Breast epithelium (tissue), 4 donors: ENCODE measurements at places on chromosomes 13 and 19. TPM values are rescaled to one million over a fixed set of nuclear protein-coding genes. Genes with fewer than 3 reads are reported as not detected.

DNA sequence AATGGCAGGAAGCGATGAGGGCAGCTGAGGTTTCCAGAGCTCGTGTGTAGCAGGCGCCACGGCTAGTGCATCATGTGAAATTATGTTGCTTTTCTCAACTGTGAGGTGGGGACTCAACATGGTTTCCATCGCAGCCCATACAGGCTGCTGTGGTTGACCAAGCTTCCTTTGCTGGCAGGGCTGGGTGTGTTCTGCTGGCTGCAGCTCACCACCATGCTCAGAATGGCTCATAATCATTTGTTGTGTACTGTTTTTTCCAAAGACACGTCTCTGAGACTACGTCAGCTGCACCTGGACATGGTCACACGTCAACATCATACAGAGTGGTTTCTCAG lies 16.1 kb upstream of the RASA3 start:
- no peak for DNase-seq

DNA sequence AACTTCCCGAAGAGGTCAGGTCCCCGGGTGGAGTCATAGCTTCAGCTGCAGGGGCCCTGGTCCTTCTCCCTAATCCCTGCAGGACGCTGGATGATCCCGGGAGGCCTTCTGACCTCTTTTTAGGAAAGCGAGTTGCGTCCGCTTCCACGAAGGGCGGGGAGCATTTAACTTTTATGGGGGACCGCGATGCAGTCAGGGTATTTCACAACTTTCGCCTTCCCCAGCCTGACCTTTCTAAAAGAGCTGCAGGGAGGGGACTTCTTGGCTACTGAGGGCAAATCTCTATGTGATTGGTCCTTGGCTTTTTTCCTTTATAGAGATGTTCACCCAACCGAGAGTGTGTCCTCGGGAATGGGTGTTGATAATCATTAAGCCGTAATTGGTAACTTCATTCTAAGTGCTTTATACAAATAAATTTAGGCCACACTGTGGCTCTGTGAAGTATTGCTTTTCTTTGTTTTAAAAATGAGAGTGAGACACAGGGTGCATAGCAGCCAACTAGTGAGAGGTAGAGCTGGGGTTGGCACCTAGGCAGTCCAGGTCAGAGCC lies 778 bp downstream of the ZNF230 start:
- DNase-seq, result no peak

DNA sequence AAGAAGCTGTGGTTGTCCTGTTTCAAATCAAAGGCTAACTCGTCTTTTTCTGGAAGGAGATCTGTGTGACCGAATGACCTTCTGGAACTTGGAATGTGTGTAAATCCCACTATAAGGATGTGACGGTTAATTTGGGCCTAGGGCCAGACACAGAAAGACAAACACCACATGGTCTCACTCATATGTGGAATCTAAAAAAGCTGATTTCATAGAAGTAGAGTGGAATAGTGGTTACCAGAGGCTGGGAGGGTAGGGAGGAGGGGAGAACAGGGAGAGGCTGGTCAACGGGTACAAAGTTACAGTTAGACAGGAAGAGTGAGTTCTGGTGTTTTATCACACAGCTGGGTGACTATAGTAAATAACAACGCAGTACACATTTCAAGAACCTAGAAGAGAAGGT lies 39.3 kb upstream of the RGCC start:
- DNase-seq, result no peak

The LRRC8E gene
- total RNA-seq, result 6.6 TPM

The GRK1 gene
- total RNA-seq, result not detected

The F10 gene
- total RNA-seq, result 63.2 TPM
